ENCODE measurements at places on chromosomes 5 and 9. TPM values are rescaled to one million over a fixed set of nuclear protein-coding genes. Genes with fewer than 3 reads are reported as not detected.

Gene FAM78A
- total RNA-seq, result 2.5 TPM

Gene IFNA21
- not detected for total RNA-seq

Gene SMIM33
- not detected for total RNA-seq

Gene AK1
- 33.4 TPM for total RNA-seq

Gene IFNA13
- total RNA-seq, result not detected

Gene NIM1K
- not detected for total RNA-seq

Gene LHX6
- 8.1 TPM for total RNA-seq

Gene CSF1R
- 21.4 TPM for total RNA-seq

Gene AMBP
- total RNA-seq, result not detected

Gene S100Z
- total RNA-seq, result not detected

Gene SLCO6A1
- not detected for total RNA-seq

DNA sequence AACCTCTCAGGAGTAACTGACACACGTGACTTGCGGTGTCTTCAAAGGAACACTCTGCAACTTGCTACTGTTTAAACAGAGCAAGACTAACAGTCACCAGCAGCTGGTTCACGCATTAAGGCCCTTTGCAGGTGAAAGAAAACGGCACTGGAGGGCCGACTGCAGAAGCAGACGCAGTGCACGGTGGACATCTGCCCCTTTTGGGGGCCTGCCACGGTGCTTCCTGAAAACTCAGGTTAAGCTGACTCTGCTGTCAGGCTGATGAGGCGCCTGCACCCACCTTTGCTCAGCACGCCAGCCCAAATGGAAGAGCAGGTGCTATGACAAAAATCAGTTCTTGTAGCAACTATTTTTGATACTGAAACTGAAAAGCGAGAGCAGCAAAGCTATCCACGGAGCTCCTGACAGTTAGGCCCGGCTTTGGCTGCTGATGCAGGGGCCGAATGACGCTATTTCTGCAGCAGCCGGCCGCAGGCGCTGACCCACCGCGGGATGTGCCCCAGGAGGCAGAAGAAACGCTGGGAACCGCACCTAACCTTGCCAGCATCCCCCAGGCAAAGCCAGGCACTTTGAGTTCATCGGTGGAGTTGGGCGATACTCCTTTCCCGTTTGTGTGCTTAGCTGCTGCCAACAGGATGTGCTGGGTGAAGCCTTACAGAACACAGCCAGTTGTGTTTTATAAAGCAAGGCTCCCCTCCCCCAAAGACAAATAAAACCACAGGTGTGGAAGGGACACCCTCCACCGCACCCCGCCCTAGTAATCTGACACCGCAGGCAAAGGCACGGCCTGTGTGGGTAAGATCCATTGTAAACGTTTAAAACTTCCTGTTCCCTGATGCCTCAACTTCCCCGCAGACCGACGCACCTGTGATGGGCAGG lies 21.1 kb upstream of the TERT start:
- DNase-seq, result no peak

DNA sequence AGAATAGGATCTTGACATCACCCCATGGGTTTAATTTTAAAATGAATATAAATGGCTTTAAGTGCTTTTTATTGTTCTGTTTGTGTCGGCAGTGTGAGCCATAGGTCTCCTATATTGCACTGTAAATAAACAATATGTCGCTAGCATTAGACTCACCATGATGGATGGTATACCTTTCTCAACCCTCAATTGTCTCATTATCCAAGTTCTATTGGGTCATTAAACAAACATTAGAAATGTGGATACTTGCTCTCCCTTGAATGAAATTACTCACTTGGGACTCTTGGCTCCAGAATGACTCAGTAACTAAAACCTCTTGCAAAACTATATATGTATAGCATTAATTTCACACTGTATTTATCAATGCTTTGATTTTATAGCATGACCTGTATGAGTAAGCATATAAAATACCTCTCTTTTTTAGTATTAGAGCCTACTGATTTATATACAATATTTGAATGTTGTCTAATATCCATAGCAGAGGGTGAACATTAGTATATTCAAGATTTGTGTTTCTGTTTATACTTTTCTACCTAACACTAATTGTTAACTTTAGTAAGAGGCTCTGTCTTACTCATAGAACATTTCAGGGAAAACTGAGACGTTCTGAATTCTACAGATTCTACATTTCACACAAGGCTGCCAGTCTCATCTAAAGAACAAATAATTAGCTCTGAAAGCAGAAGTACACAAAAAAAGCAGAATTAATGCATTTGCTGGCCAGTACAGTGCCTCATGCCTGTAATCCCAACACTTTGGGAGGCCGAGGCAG lies 303.8 kb upstream of the PRR16 start:
- DNase-seq, result no peak

GRCh38 chr9:99118782-99119466 lies 14.0 kb downstream of the TGFBR1 start:
- no peak for DNase-seq

DNA sequence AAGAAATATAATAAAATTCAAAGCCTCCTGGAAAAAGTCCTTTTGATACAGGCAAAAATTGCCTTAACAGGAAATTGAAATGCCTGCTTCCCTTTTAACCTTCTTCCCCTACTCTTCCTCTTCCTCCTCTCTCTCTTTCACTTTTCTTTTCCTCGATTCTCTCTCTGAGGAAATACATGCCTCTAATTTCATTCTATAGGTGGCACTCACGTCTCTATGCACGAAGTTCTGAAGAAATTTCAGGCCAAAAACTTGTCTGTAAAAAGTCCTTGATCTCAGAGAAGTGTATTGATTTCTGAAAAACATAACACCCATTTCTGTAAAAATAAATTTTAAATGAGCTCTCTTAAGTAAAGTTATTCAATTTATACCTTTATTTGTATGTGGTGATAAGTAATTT lies 371.7 kb upstream of the IRX4 start:
- no peak for DNase-seq

- no peak for DNase-seq
Measured at GRCh38 chr9:33293782-33294181, 3.5 kb downstream of the NFX1 start.

- DNase-seq, result no peak
Measured at GRCh38 chr5:1227667-1228066, 2.5 kb downstream of the SLC6A18 start.

DNA sequence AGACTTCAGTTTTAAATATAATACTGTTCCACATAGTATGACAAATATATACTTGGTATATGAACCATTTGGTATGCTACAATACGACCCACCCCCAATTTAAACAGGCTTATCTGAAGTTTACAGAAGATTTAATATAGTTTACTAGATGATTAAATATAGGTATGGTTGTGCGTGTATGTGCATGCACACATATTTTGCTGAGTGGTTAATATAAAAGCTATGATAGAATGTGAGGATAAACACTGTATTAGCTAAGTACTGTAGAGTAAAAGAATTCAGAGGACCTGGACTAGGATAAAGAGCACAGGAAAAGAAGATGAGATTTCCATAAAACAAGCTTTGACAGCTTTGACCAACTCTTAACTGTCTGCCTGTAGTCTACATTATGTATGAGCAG lies 356.7 kb downstream of the PDE4D start:
- no peak for DNase-seq

DNA sequence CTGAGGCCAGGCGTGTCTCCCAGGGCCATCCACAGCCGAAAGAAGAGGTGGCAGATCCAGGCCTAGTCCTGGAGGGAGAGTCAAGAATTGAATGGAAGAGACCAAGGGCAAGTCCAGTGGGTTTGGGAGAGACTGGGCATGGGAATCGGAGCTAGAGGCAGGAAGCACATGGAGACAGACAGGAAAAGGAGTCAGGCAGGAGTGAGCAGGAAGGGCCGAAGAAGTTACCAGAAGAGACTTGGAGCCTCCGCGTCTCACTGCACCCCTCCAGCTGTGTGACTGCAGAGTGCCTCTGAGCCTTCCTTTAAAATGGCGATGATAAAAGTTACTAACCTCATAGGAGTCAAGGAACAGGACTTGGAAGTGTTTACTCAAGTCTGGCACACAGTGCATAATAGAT lies 64.4 kb upstream of the ANGPTL2 start:
- no peak for DNase-seq

GRCh38 chr5:122858451-122858850 lies 13.0 kb downstream of the SNX24 start:
- no peak for DNase-seq

- no peak for DNase-seq
Measured at GRCh38 chr9:68507130-68507805, 33.4 kb downstream of the TMEM252 start.

DNA sequence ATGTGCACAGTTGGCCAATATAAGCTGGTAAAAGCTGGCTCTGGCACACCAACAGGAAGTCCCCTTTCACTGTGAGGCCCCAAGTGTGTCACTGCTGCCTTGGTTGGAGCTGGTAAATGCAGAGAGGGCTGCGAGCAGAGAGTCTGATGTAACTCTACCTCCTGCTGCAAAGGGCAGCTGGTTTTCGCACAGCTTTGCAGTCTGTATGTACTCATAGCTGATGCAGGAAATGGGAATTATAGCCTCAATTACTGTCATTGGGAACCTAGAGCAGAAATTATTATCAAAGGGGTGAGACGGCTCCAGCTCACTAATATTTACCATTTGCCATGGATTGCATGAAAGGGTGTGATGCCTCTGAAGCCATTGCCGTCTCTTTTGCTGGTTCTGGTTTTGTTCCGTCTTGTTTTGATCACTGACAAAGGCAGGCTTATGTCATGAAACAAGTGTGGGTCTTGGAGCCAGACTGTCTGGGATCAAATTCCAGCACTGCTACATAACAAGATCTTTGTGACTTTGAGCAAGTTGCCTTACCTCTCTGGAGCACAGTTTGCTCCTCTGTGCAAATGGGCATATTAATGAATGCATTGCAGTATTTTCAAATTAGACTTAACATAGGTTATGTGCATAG lies 124.3 kb upstream of the SLC25A48 start:
- DNase-seq, result no peak

DNA sequence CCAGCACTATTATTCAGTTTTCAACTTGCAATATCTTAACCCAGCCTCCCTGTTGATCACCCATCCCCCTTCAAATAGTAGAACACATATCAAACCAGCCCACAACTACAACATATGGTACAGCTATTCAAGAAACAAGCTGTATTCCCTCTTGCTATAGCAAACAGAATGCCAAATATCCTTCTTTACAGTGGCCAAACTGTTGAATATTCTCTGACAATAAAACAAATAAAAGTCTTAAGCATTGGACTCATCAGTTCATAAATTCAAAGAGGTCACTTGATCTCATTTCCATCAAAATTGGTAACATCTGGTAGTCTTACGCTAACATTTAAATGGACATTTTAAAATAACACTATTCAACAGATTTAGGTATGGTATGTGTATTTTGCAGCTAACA lies 350.8 kb downstream of the EFNA5 start:
- DNase-seq, result no peak

DNA sequence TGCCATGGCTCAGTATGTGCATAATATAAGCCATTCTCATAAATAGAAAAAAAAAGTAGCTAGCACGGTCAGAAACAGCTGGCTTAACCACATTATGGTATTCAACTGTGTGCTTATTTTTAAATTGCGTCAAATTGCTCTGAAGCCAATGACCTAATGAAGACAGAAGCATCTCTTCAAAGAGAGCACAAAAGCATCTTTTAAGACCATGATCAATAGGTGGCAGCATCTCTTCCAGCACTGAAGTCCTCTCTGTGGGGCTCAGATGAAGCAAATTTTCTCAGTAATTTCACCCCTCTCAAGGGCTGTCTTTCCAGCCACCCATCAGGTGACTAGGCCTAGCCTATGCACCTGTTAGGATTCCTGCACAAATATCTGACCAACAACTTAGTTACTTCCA lies 251.4 kb downstream of the GLIS3 start:
- DNase-seq, result no peak

- no peak for DNase-seq
Measured at GRCh38 chr9:134399435-134400056, 73.3 kb downstream of the RXRA start.

GRCh38 chr5:149442563-149443182 lies 63.6 kb upstream of the IL17B start:
- no peak for DNase-seq

DNA sequence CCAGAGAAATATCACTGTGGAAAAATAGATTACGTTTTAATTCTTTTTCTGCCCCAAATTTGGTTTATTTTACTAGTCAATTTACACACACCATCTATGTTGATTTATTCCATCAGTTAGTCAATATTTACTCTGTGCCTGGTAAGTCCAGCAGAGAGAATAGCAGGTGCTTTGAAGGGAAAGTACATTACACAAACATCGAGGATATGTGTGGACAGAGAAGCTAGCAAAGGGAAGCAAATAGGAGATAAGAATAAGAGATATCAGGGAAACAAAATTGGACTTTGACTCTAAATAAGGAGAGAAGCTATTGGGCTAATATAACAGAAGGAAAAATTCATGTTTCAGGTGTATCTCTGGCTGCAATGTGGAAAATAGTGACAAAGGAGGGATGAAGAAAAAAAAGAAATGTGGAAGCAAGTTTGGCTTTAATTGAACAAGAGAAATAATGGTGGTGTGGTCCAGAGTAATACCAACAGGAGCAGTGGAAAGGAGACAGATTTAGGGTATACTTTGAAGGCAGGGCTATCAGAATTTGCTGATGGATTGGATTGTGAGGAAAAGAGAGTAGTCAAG lies 587.7 kb upstream of the CDH6 start:
- no peak for DNase-seq

GRCh38 chr5:151092762-151093161 lies 11.9 kb upstream of the TNIP1 start:
- no peak for DNase-seq

DNA sequence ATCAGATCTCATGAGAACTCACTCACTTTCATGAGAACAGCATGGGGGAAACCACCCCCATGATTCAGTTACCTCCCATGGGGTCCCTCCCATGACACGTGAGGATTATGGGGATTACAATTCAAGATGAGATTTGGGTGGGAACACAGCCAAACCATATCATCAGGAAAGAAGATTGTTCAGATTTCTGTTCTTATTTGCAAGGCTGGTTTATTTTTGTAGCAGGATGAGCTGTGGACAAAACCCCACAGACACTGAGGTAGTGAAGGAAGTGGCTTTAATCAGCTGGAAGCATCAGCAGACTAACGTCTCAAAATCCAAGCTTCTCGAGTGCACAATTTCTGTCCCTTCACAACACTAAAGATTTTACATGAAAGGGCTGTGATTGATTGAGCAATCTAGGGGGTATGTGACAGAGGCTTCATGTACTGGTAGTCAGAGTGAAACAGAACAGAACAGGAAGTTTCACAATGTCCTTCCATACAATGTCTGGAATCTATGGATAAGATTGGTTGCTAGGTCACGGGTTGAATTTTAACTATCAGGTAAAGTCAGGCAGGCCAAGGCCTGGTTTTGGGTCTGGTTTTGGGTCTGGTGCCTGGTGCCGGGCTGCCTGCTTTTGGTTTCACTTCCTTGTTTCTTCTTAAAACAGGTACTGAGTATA lies 91.3 kb upstream of the ZNF366 start:
- no peak for DNase-seq

- no peak for DNase-seq
Measured at GRCh38 chr5:173242675-173243121, 7.7 kb upstream of the NKX2-5 start.

DNA sequence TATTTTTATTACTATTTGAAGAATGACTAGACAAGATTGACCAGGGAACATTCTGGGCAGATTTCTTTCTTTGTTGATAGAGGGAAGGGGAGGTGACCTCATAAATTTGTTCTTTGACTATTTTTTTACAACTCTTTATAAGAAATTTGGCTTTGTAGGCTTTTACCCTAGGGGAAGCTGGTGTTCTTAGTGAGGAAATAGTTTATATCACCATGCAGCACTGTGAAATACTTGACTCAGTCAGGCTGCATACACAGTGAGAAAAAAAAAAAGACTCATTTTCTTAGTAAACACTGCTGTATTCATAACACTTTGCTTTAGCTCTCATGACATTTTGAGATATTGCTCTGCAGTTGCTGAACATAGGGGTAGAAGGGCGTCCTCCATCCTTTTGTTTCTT lies 336.6 kb upstream of the PIK3R1 start:
- no peak for DNase-seq
